ENCODE measurements at places on chromosomes 1 and 21.

DNA sequence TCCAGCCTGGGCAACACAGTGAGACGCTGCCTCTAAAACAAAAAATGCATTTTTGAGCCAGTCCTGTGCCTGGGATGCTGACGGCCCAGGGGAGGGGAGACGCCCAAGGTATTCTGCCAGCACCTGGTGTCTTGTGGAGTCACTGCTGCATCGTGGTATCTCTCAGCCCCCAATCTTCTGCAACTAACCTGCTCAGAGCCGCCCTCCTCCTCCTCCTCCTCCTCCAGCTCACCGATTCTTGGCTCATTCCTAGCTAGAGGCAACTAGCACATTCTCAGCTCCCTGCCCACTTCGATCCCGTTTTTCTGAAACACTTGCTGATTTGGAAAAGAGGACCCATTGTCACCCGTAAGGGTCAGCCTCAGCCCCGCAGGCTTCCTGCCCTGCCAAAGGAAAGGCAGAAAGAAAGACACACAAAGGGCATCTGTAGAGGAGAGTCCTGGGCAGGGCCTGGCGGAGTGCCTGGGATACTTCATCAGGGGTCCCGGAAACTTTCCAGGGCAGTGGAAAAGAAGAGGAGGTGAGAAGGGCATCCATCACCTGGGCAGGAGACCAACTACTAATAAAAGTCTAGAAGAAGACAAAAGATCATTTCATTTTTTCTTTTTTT lies 20.7 kb downstream of the GPR157 start:
- DNase-seq, result no peak

- no peak for DNase-seq
Measured at GRCh38 chr1:27060891-27061290, 48.2 kb upstream of the TENT5B start.

- no peak for DNase-seq
Measured at GRCh38 chr1:154797175-154797574, 72.9 kb downstream of the KCNN3 start.

- peak; percentile 85 for DNase-seq
Measured at GRCh38 chr1:154863315-154864174, 6.5 kb downstream of the KCNN3 start.

DNA sequence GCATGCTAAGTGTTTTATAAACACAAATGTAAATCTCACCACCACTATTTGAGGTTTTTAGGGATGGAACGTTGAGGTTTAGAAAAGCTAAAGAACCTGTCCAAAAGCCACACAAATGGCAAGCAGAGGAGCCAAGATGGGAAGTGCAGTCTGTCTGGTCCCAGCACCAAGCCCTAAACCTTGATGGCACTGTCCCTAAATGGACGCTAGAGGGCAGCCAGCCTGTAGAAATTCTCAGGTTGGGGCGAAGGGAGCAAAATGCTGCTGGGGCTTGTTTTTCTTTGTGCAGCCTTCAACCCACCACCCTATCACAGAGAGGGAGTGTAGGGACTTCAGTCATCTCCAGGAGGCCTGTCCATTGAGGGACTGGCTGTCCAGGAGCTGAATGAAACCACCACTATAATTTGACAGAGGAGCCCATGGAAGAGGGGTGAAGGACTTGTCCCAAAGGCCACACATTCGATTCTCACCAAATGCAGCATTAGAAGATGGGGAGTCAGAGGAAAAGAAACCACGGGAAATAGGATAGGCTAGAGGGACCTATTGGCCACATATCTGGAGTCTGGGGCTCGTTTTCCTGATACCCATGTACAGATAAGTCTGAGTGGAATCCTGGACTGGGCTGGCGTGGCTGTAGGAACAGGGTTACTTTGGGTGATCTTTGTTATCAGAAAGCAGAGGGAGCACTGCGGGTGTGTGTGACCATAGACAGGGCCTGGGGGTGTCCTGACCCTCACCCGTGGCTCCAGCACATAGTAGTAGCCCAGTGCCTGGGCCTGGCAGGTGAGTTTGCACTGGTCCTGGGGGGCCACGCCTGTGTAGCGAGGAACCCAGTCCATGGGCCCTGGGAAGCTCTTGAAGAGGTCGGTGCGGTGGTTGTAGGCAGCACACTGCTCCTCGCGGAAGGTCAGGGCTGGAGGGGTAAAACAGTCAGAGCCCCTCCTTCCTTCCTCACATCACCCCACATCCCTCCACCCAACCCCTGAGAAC lies 6.1 kb downstream of the ADAMTS4 start:
- peak; percentile 86 for DNase-seq

DNA sequence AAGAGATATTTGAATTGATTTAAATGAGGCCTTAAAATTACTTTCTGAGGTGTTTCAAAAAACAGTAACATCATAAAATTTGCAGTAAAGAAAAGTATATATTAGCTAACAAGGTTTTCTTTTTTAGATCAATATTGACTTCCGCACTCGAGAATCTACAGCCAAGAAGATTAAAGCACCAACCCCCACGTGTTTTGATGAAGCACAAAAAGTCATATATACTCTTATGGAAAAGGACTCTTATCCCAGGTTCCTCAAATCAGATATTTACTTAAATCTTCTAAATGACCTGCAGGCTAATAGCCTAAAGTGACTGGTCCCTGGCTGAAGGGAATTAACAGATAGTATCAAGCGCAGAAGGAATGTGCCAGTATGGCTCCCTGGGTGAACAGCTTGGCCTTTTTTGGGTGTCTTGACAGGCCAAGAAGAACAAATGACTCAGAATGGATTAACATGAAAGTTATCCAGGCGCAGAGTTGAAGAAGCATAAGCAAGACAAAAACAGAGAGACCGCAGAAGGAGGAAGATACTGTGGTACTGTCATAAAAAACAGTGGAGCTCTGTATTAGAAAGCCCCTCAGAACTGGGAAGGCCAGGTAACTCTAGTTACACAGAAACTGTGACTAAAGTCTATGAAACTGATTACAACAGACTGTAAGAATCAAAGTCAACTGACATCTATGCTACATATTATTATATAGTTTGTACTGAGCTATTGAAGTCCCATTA lies 3.6 kb downstream of the RGS1 start:
- DNase-seq, result no peak

GRCh38 chr1:59081795-59082194 lies 215.1 kb upstream of the FGGY start:
- DNase-seq, result no peak

DNA sequence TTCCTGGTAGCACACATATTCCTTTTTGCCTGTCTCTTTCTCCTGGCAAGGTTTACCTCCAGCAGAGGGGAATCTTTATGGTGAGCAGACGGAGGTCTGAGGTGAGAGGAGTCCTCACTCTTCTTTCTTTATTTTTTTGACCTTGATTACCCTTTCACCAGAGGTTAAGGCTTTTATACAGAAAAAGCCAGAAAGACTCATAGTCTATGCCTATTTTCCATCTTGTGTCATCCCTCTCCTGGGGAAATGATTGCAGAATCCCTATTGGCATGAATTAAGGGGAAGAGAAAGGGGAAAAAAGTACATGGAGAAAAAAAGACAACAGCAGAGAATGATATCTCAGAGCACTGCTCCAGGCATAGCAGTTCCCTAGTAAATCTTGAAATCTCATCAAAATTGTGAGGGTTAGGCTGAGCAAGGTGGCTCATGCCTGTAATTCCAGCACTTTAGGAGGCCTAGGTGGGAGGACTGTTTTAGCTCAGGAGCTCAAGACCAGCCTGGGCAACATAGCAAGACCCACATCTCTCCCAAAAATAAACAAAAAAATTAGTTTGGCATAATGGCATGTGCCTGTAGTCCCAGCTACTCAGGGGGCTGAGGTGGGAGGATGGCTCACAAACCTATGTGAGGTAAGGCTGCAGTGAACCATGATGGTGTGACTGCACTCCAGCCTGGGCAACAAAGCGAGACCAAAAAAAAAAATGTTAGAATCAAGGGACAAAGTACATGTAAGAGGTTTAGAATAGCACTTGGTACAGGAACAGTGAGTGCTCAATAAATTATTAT lies 1.2 kb upstream of the XPR1 start:
- no peak for DNase-seq

- no peak for DNase-seq
Measured at GRCh38 chr1:175174309-175175102, 18.1 kb downstream of the KIAA0040 start.

- DNase-seq, result peak; percentile 45
Measured at GRCh38 chr1:160629286-160630210, 17.3 kb downstream of the SLAMF1 start.

DNA sequence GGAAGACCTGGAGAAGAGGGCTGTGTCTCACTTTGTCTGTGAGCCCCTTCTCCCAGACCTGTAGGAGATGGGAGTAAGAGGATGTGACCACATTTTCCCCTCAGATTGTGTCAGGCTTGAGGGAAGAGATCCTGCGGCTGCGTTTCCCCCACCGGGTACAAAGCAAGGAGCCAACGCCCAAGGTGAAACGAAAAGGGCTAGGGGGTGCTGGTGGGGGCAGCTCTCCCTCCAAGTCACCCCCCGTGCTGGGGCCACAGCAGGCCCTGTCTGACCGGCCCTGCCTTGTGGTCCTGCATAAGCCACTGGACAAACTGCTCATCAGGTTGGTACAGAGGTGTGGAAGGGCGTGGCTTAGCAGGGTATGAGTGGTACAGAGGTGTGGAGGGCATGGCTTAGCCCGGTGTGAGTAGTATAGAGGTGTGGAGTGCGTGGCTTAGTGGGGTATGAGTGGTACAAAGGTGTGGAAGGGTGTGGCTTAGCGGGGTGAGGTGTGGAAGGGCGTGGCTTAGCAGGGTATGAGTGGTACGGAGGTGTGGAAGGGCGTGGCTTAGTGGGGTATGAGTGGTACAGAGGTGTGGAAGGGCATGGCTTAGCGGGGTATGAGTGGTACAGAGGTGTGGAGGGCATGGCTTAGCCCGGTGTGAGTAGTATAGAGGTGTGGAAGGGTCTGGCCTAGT lies 30.6 kb downstream of the HYI start:
- no peak for DNase-seq

GRCh38 chr1:182304218-182304617 lies 87.4 kb downstream of the GLUL start:
- no peak for DNase-seq

DNA sequence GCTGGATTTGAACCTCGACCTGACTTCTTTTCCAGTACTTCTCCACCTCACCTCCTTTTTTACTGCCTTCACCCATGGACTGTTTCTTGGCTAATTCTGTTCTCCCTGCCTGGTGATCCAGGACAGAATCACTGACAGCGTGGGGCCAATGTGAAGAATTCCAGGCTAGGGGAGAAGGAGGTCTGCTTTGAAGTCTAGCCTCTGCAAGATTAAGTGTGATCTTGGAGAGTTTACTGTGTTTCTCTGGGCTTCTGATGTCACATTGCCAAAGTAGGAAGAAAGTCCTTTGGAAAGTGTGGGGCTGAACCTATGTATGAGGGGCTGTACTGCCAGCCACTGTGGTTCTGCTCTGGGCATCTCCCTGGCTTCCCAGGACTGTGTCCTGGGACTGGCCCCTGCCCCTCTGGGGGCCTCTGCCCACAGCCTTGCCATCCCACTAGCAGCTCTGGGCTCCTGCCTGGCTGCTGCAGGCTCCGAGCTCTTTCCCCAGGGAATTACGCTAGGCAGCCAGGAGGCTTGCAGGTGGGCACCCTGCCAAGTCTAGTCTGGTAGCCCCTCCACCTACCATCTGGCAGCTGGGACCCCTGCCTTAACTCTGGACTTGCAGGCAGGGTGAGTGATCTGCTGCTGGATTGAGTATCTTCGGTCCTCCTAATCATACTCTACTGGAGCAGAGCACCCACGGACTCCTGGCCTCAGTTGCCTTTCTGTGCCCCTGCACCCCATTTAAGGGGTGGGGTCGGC lies 52.2 kb downstream of the YARS1 start:
- no peak for DNase-seq

DNA sequence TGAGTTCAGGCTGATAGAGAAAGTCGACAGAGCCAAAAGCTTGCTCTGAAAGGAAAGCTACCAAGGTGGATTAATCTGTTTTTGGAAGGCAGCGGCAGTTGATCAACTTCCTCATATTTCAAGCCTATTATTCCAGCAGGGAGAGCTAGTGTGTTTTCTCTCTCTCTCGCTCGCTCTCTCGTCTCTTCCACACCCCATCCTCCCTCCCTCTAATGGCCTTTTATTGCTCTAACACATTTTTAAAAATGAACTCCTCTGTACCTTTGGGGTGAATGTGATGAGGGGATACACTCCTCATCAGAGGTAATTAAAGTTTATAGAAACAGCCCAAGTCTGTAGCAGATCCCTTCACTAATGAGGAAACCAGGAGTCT lies 126.4 kb downstream of the CLIC6 start:
- DNase-seq, result no peak

GRCh38 chr1:192066202-192066601 lies 92.1 kb upstream of the RGS18 start:
- DNase-seq, result peak; percentile 37

DNA sequence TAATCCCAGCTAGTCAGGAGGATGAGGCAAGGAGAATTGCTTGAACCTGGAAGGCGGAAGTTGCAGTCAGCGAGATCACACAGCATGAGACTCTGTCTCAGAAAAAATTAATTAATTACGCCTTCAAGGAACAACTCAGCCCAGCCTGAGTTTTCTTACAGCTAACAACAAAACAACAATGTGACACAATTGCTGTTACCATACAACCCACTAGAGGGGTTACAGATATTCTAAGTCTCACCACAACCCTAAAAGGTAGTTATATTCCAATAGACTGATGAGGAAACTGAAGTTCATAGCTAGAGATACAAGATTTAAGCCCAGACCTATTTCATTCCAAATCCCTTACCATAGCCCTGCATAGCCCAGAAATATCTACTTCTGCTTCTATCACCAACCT lies 2.9 kb upstream of the LRRC8C start:
- peak; percentile 12 for DNase-seq

GRCh38 chr1:4379451-4380175 lies 274.8 kb upstream of the AJAP1 start:
- DNase-seq, result no peak

GRCh38 chr1:53391296-53391695 lies 63.4 kb upstream of the LRP8 start:
- DNase-seq, result no peak

- no peak for DNase-seq
Measured at GRCh38 chr1:173893611-173894010, 23.5 kb downstream of the SERPINC1 start.

GRCh38 chr1:167120899-167121298 lies 27.0 kb downstream of the STYXL2 start:
- DNase-seq, result no peak

DNA sequence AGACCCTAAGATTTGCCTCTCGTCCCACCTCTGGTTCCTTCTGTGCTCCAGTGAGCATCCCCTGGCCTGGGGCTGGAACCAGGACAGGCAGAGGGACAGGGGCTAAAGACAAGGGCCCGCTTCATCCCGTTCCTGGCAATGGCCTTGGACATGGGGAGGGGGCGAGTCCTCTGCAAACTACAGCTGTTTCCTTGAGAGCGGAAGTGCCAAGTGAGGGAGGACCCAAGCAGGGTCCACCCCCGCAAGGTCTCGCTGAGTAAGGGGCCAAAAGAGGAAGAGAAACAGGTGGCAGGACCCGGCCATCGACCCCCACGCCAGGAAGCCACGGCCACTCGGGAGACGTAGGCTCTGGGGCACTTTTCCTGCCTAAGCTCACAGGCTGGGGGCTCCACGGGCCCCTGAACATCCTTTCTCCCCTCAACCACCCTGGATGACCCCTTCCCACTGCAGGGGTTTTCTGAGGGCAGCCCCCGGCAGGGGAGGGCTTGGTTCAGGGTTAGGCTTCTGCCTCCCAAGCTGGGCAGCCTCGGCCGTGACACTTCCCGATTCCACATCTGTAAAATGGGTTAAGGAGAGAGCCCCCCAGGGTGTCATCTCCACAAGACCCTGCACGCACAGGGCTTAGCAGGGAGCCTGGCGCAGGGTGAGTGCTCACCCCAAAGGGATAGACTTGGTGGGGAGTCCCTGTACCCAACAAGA lies 17.9 kb upstream of the PLEKHG5 start:
- peak; percentile 64 for DNase-seq

All from KBM-7 (cell line).